GM12864 (cell line): ENCODE measurements at places on chromosomes 16 and 17.

- no peak for DNase-seq
These were observed 28.6 kb upstream of the ITGA3 start for GRCh38 chr17:50027172-50027880.

DNA sequence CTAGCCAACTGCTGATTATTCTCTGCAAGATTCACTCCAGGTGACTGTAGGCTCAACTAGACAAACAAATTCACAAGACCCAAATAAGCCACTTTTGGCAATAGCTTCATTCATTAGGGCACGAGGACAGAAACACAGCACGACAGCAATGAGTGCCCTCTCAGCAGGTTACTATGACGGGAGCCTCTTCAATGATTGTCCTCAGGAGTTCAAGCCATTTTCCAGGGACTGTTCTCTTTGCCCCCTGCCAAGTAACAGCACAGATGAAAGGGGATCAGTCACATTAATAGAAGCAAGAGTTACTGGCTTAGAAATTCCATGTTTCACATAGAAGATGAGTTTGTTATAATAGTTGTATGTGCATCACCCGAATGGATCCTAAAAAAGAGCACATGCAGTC lies 712.2 kb downstream of the CDH8 start:
- DNase-seq: no peak

DNA sequence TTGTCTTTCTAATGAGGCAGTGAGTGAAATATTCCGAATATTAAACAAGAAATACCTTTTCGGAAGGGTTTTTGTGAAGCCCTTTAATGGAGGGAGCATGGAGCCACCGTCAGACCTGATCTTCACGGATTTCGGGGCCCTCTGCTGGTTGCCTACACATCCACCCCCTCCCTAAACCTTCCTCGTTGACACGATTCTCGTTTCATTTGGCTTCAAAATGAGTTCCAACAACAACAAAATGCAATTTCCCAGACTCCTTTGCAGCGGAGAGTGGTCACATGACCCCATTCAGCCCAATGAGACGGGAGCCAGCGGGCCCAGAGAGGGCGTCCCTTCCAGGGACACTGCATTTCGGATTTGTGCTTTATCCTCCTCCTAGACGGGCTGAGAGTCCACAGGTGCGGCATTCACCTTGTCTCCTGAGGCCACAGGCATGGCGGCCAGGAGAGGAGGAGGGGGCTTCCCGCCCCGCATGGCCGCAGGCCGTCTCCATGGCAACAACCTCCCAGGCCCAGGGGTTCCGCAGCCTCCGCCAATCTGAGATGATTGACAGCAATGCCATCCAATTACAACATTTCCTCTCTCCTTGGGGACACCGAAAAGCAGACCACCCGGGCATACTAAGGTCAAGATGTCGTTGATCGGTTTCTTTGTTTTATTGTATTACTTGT lies 259.8 kb downstream of the C16orf95 start:
- no peak for DNase-seq

DNA sequence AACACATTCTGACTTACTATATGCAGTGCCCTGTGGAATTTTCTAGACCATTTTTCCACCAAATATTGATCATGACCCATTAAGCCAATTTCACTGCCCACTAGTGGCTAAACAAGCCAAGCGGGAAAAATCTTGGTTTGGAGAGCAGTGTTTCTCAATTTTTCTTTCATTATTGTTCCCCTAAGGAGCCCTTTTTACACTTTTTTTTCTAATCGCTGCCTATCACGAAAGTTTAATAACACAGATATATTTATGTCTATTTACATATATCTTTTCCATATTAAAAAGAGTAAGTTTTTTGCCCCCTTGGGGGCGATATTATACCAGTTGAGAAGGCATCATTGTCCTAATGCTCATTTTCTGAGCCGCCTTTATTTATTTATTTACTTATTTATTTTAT lies 10.8 kb upstream of the TLCD3B start:
- no peak for DNase-seq

GRCh38 chr17:52678211-52678610 lies 519.7 kb upstream of the CA10 start:
- DNase-seq: no peak

- DNase-seq: no peak
These were observed 9.0 kb upstream of the CDH5 start for GRCh38 chr16:66357523-66357928.

DNA sequence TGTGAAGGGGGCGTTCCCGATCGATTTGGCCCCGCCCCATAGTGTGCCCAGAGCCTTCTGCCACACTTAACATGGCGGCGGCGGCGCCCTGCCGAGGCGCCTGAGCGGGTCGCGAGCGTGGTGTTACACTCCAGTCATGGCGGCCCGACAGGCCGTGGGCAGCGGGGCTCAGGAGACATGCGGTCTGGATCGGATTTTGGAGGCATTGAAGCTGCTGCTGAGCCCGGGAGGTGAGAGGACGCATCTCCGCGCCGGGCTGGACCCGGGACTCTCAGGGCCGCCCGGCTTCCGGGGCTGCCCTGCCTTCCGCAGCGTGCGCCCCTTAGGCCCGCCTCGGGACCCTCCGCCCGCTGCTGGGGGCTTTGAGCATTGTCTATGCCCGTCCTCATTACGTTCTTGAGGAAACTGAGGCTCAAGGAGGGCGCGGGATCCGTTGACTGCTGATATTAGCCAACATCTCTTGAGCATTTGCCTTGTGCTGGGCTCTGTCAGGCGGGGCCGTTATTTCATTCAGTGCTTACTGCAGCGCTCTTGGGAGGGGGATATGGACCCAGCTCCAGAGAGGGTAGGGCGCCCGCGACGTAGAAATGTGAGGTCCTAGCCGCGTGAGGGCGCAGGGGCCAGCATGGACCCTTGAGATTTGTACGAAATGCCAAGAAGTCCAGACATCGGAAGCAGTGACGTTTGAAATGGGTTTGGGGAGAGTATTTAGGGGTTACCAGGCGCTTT lies at the start of gene TANGO6:
TANGO6 (plus strand) TSS at position 50 of the 729 bp plus-strand sequence; CDS start at position 137, 87 bp downstream.
- DNase-seq: peak; percentile 66

DNA sequence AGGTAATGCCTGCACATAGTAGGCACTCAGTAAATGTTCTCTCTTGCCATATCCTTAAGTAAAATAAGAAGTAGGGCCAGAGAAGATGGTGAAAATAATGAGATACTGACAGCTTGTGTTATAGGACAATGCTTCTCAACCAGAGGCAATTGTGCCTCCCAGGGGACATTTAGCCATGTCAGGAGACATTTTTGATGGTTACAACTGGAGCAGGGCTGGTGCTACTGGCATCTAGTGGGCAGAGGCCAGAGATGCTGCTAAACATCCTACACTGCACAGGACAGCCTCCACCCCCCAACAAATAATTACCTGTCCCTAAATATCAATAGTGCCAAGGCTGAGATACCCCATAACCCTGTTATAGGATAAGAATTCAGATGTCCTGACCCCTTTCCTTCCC lies 1.7 kb downstream of the RAD51D start:
- no peak for DNase-seq

DNA sequence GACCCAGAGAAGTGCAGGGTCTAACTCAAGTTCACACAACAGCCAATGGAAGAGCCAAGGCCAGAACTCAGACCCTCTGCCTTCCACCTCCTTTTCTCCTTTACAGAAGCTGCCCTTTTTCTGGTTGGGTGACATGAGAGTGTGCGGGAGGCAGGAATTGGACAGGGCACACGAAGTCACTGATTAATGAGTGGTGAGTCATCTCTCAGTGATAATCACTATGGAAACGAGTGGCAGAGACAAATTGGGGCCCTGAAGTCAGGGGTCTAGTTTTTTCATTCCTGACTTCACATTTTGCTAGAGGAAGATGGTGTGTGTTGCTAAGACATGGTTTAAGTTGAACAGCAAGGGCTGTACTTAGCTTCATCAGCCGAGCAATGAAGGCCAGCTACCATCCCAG lies 312.7 kb upstream of the CCL2 start:
- no peak for DNase-seq
